A549 treated with Hydrocortisone at 1 μM for 4 hours (cell line): ENCODE measurements at places on chromosomes 6 and 20. TPM values are rescaled to one million over a fixed set of nuclear protein-coding genes. Genes with fewer than 3 reads are reported as not detected.

The GLP1R gene
- not detected in 5 replicates for total RNA-seq

The OR12D3 gene
- total RNA-seq: not detected in 5 replicates

The MRS2 gene
- 19.8 to 22.4 TPM (median 21.2 TPM) in 5 replicates for total RNA-seq

The ACTL10 gene
- 0.06 TPM in 2 of 5 replicates, not detected in the others for total RNA-seq

The THBS2 gene
- total RNA-seq: 0.03 to 0.22 TPM (median 0.04 TPM) in 4 of 5 replicates, not detected in the other

The DEFB132 gene
- total RNA-seq: not detected in 5 replicates

The TDP2 gene
- 27.4 to 31.6 TPM (median 30.0 TPM) in 5 replicates for total RNA-seq

The PI3 gene
- total RNA-seq: 2.3 to 5.0 TPM (median 2.9 TPM) in 5 replicates

The ERVFRD-1 gene
- total RNA-seq: not detected in 5 replicates
